ENCODE measurements at places on chromosomes 1 and 21. TPM values are rescaled to one million over a fixed set of nuclear protein-coding genes. Genes with fewer than 3 reads are reported as not detected.

DNA sequence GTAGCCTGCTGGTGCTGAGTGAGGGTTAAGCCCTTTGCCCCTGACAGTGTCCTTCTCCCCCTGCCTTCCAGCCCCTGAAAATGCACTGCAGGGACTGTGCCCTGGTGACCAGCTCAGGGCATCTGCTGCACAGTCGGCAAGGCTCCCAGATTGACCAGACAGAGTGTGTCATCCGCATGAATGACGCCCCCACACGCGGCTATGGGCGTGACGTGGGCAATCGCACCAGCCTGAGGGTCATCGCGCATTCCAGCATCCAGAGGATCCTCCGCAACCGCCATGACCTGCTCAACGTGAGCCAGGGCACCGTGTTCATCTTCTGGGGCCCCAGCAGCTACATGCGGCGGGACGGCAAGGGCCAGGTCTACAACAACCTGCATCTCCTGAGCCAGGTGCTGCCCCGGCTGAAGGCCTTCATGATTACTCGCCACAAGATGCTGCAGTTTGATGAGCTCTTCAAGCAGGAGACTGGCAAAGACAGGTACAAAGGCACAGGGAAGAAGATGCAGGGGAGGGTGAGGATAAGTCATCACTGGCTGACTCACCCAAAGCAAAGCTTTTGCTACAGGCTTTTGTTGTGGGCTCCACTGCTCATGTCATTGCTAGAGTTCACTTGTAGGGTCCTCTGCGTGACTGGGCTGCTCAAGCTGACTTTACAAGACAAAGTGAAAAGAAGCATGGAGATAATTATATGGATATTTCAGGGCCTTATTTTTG lies 174.9 kb downstream of the PIGK start:
- no peak for DNase-seq

DNA sequence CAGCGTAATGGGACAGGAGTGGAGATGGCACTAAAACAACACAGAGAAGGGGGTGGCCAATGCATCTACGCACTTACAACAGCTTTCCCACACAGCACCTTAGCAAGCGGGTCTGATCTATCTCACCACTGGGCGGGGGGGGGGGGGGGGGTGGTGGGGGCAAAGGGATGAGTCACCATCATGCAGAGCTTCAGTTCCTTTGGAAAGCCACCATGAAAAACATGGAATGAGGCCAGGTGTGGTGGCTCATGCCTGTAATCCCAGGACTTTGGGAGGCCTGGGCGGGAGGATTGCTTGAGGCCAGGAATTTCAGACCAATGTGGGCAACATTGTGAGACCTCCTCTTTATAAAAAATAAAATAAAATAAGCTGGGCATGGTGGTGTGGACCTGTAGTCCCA lies 47.2 kb downstream of the KLHDC7A start:
- no peak for DNase-seq

GRCh38 chr21:45029298-45029947 lies 45.0 kb upstream of the ADARB1 start:
- DNase-seq: peak; percentile 19

GRCh38 chr1:6206520-6206855 lies 569 bp downstream of the RNF207 start:
- DNase-seq: no peak

GRCh38 chr1:172727956-172728603 lies 69.2 kb downstream of the FASLG start:
- DNase-seq: no peak

DNA sequence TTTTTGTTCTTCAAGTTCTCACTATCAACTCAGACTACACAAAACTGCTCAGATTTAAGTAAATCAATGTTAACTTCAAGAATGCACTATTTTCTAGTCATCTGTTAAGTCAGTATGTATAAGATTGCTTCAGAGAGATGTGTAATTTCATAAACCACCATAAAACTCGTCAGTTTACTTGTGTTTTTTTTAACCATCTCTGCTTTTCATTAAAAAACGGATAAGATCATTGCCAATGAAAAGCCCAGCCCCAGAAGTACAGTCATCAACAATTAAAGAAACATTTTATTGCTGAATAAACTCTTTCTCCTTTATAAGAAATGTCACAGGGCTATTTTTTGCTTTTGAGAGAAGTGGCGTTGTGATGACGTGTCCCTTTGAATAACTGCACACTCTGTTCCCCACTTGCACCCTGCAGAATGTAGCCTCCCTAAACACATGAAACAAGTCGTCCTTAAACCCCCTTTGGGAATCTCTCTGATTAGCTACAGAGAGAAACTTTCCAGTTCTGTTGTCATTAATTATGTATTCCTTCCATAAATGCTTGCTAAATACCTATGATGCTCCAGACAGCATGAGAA lies 202.7 kb upstream of the FOXD3 start:
- DNase-seq: no peak

DNA sequence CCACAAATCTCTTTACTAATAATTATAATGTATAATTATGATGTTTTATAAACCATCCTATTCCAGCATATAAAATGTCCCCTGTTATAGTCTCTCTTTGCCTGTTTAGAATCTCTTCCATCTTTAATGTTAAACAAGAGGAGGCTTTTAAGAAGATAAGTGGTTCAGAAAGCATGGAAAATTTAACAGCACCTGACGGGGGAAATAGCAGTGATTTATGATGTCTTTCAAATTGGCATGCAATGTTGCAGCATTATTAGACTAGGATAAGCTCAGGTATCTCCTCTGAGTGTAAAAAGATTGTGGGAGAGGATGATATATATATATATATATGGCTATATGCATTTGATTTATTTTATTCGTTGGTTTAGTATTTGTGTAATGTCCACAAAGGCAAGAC lies 24.4 kb downstream of the GIPC2 start:
- DNase-seq: no peak

GRCh38 chr1:34851431-34852105 lies 8.0 kb downstream of the SMIM12 start:
- no peak for DNase-seq

DNA sequence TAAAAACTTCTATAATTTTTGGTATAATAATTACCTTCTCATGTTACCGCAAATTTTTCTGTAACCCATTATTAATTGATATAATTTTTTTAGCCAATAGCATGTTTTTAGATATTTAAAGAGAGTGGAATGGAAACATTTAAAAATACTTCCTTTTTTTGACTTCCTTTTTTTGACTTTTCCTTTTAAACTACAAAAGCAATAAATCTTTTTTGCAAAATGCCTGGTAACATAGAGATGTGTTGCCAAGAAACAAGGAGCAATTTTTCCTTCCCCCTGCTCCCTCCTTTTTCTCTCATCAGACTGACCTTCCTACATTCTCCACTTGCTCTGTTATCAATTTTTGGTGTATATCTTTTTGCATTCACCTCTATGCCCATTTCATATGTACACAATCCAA lies 666.2 kb downstream of the ADGRL2 start:
- DNase-seq: no peak

GRCh38 chr1:30700528-30701257 lies 22.7 kb downstream of the MATN1 start:
- peak; percentile 44 for DNase-seq

GRCh38 chr1:206924592-206925105 lies 2.9 kb upstream of the FCMR start:
- DNase-seq: no peak

GRCh38 chr1:209583408-209583807 lies at the start of gene CAMK1G:
Gene CAMK1G (plus strand): TSS chr1:209583714. CDS start chr1:209594984, 11,270 bp downstream.
- no peak for DNase-seq

- DNase-seq: peak; percentile 51
Observed at GRCh38 chr21:32256873-32257620, 21.8 kb downstream of the MIS18A start.

DNA sequence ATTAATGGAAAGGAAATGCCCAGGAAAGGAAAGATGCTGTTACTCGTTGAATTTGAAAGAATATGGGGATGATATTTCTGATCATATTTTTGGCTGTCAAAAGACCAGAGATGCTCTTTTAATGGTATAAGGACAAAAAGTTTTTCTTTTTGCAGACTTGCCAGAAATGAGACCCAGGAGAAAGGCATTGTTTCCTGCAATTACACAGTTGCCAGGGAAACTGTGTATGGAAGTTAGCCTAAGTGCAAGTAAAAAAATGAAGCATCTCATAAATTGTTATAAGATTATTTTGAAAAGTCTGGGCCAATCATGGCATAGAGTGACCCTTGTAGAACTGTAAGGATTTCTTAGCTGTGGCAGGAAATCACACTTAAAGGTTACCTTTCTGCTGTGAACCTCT lies 155.7 kb upstream of the BEND5 start:
- no peak for DNase-seq

DNA sequence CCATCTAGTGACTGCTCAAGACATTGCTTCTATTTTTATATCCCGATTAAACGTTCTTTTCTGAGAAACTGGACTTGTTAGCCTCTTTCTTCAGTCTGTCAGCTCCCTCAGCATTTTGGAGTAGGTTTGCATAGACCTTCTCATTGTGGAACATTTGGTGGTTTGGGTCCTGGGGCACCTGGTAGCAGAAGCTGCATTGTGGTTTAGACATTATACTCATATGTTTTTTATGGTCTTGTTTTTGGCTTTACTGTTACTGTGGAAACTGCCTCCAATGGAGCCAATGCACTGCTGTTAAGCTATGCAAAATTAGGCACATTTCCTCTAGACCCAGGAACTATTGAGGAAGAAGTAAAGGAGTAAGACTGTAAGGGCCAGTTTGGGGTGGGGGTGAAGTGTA lies 36.7 kb upstream of the LRRC8B start:
- no peak for DNase-seq

DNA sequence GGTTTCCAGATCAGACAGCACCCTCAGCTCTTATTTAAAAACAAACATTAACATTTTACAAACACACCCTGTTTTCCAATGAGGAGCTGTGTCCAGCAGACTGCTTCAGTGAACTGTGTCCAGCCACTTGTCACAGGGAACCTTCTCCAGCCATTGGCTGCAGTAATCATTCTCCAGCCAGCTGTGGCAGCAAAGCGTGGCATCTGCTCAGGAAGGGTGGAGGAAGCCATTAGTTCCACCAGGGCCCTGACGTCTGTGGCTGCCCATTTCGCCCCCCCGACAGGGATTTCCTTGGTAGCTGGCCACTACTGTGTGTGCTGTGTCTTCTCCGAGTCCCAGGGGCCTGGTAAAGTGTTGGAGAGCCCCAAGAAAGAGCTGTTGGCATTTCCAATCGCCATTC lies 62.9 kb upstream of the SELENON start:
- no peak for DNase-seq

DNA sequence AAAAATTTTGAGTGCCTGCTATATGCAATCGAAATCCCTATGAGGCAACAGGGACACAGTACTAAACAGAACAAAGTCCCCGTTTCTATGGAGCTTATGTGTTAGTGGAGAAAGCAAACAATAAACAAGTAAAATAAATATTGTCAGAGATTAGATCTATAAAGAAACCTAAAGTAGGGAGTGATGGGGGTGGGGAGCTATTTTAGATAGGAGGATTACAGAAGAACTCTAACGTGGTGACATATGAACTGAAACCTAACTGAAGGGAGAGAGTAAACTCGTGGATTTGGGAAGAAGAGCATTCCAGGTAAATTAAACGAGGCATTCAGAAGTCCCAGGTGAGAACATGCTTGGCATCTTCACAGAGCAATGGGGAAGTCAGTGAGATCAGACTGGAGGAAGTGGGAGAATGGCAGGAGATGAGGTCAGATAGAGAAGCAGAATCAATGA lies 154.5 kb downstream of the DENND1B start:
- DNase-seq: no peak

The BCL2L15 gene
- 0.30 TPM for total RNA-seq

The S100A9 gene
- total RNA-seq: 111 TPM

The C1orf167 gene
- total RNA-seq: 13.8 TPM

The DDR2 gene
- 94.4 TPM for total RNA-seq

The LCE3A gene
- total RNA-seq: not detected

The ITGB2 gene
- total RNA-seq: 32.7 TPM

The OR2G6 gene
- not detected for total RNA-seq

Data from tibial nerve (tissue), 4 donors.